ENCODE measurements at places on chromosomes 3 and 15.

- DNase-seq: no peak
Measured at GRCh38 chr15:40721701-40722100, 26.7 kb downstream of the RAD51 start.

DNA sequence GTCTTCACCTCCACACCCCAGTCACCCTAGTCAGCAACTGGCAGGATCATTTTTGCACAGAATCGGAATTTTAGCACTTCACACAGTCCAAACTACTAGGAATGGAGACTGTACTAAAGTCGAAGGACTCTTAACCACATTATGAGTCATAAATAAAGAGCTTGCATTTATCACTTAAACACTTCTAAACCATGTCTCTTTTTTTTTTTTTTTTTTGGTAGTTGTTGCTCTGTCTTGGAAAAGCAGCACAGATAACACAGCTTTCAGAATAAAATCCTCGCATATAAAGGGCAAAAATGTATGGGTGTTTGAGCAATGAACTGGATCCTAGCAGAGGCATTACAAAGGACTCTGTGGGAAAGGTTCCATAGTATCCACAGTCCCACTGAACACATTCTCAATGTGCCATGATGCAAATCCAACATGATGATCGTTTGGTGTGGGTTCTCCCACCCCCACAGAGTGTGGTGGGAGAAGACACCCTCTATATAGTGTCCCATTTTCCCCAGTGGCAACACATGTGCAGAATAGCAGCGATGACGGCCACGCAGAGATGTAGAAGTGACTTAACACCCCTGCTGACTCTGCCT, 47.1 kb downstream of the FOXP1 start:
- DNase-seq: no peak

DNA sequence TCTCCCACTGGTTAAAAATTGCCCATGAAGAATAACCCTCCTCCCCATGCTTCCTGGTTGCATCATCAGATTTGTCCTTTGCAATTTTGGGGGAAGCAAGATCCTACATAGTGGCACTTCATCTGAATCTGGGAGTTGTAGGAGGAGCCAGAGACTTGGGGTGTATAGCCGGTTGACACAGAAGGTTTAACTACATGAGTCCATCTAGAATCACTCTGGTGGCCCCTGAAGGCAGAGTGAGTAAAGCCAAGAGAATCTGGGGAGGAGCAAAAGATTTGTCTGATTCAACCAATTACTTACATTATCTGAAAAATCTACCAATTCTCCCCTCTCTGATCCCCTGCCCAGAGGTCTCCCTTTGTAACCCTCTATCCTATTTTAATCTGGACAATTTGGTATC, 50.1 kb downstream of the SYN2 start:
- DNase-seq: no peak

- DNase-seq: no peak
Measured at GRCh38 chr3:147589016-147589415, 179.9 kb downstream of the ZIC1 start.

- DNase-seq: no peak
Measured at GRCh38 chr3:52848617-52849016, 13.8 kb upstream of the MUSTN1 start.

GRCh38 chr3:62832553-62832952, 42.7 kb downstream of the CADPS start:
- no peak for DNase-seq

DNA sequence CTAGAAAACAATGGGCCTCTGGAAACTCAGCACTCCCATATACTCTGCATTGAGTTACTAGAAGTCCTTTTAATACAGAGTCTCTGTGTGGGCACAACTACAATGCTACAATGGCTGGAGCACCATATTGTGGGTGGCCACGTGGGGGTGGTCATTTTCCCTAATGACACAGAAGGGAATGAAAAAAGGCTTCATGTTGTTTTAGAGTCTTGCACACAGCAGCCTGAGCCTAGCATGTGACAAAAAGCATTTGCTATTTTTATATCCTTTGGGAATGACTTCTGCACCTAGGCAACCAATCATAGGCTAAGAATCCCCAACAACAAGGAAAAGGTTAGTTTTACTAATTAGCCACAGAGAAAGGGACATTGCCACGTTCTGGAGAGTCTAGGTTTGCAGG, 120.6 kb downstream of the PPM1L start:
- DNase-seq: peak; percentile 59

- no peak for DNase-seq
Measured at GRCh38 chr3:197613199-197613598, 57.4 kb upstream of the BDH1 start.

DNA sequence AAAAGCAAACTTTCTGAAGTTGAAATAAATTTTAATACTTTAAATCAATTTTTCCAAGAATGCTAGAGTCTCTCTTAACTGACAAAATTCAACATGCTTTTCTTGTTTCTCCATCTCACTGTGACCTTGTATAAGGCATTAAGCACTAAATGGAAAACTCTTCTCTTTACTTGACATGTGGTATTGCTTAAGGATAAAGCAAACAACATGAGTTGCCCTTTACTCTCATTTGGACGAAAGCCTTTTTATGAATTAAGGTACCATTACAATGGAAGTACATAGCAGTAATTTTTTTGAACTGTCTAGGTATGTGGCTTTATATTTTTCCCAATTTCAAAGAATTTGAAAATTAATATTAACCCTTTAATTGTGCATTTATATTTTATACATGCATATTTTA, 1.4 kb downstream of the STRIT1 start:
- DNase-seq: no peak

DNA sequence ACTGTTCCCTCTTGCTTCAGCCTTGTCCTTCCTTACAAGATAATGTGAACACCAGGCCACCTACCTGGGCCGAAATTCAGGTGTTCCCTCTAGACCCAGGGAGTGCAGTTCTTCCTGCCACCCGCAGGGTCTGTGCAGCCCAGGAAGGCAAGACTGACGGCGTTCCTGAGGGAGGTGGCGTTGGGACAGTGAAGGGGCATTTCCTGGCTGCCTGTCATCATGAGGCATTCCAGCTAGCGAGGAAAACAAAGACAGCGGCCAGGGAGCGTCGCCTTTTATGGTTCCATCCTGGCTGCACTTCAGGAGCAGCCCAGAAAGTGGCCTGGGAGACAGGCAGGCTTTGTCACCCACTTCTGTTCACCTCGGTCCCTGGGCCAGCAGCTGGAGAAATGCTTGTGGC, 84.8 kb upstream of the WNT5A start:
- DNase-seq: no peak

GRCh38 chr3:167251678-167252077, 128.4 kb downstream of the ZBBX start:
- no peak for DNase-seq

DNA sequence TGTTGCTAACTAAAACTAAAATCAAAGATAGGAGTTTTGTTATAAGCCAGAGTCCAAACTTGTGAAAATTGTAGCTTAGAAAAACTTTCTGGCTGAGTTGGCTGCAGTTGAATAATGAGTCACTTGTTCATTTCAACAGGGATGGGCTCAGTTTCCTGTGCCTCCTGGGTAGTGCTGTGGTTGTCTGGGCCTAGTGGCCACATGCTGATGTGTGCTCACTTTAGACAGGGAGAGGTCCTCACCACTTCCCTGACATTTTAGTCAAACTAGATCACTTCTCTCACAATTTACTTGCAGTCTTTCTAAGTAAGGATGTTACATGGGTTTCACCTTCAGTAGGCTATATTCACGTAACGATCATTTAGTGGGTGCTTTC, 6.3 kb upstream of the UBE2Q2 start:
- no peak for DNase-seq

- DNase-seq: no peak
Measured at GRCh38 chr3:126535636-126536035, 11.7 kb downstream of the CHST13 start.

- DNase-seq: peak; percentile 49
Measured at GRCh38 chr15:90716317-90716975, 700 bp upstream of the BLM start.

- DNase-seq: no peak
Measured at GRCh38 chr15:101176625-101177024, 75.2 kb downstream of the CHSY1 start.

GRCh38 chr15:73797366-73798158, 44.4 kb upstream of the INSYN1 start:
- DNase-seq: no peak

DNA sequence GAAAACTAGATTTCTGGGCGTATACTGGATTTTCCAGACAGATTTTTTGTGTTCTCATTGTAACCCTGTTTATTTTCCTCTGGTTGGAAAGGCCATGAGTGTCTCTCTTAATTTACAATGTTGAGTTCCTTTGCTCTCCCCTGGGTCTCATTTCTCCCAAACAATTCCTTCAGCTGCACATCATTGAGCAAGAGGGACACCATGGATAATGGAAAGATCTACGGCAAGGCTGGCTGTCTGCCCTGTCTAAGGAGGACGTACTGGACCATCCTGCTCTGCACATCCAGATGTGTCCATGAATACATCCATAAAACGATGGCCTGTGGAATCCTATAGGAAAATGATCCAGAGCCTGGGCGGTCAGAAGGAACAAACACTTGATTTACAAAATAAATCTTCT, 258.1 kb upstream of the MCTP2 start:
- no peak for DNase-seq

DNA sequence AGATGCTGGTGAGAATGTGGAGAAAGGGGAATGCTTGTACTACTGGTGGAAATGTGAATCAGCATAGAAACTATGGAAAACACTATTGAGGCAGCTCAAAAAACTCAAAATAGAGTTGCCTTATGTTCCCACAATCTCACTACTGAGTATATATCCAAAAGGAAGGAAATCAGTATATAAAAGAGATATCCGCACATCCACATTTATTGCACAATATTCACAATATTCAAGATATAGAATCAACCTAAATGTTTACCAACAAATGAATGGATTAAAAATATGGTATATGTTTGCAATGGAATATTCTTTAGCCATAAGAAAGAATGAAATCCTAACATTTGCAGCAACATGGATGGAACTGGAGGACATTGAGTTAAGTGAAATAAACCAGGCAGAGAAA, 686.8 kb downstream of the OTOL1 start:
- DNase-seq: no peak

DNA sequence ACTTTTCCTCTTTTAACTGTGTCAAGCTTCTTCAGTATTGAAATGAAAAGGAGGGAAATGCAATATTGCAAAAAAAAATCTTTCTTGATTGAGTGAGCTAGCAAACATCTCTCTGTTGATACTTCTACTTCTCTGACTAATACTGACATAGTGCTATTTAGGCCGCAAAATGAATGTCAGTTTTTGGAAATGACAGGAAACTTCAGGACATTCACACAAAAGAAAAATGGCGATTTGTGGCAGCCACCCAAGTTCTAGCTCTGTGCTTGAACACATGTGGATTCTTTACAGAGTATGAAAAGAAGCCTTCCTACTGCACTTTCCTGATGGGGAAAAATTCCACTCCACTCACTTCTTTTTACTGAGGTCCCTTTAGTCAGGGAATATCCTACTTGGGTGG, 486.8 kb upstream of the ALCAM start:
- DNase-seq: no peak

- no peak for DNase-seq
Measured at GRCh38 chr15:90097475-90097874, 4.8 kb downstream of the IDH2 start.

- no peak for DNase-seq
Measured at GRCh38 chr3:10310578-10310977, 10.3 kb downstream of the SEC13 start.

DNA sequence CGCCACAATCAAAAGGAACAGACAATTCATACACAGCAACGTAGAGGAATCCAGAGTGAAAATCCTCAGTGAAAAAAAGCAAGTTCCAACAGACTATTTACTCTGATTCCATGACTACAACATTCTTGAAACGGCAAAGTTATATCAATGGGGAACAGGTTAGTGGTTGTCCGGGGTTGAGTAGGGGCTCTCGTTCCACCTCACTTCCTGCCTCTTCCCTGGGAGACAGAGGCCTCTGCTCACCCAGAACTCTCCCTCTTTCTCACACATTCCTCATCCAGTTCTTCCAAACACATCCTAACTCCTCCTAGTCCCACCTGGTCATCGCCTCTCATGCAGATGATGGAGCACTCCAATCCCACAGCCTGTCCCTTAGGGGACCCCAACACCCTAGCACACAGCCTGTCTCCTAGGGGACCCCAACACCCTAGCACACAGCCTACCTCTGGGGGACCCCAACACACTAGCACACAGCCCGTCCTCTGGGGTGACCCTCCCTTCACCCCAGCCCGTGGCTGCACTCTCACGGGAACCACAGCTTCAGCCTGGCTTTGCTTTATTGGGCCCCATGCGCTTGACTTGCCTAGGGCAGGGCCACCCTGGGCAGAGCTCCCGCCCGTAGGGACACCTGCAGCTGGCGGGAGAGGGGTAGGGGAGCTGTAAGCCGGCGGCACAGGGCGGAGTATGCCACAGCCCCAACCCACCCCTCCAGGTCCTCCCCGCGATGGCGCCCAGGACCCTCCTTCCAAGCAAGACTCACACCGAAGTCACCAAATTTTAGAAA, 5.2 kb downstream of the OCA2 start:
- DNase-seq: peak; percentile 63

GRCh38 chr3:45773714-45774449, 22.5 kb downstream of the SLC6A20 start:
- DNase-seq: no peak

- DNase-seq: no peak
Measured at GRCh38 chr3:23873941-23874340, 42.8 kb downstream of the NKIRAS1 start.

DNA sequence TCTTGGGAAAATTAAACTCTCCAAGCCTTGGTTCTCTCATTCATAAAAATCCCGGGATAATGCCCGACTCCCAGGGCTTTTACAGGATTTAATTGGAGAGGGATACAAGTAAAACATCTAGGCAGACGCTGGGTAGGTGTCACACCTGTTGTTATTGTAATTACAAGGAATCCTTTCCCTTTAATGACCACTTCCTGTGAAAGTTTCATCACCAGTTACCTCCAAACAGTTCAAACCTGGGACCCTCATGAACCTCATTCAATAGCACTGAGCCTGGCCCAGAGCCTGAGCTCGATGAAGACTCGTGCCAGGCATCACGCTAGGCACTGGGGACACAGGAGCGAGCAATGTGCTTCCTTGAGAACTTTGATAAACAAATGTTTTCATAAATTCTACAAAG, 2.1 kb upstream of the RYK start:
- DNase-seq: peak; percentile 14

DNA sequence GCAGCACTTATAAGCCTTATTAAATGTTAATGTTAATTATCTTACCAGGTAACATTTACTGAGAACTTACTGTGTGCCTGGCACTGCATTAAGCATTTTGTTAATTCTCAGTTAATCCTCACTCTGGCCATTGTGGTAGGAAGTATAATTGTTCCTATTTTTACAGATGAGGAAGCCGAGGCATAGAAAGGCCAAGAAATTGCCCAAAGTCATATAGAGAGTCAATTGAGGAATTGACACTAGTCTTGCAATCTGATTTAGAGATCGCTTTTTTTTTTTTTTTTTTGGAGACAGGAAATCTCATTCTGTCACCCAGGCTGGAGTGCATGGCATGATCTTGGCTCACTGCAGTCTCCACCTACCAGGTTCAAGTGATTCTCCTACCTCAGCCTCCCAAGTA, 132.6 kb upstream of the PROK2 start:
- DNase-seq: no peak

GRCh38 chr3:181330257-181330656, 340.7 kb upstream of the DNAJC19 start:
- DNase-seq: no peak

GRCh38 chr3:88623709-88624108, 473.9 kb downstream of the C3orf38 start:
- no peak for DNase-seq

GRCh38 chr15:78909791-78910228, 35.0 kb downstream of the CTSH start:
- peak; percentile 5 for DNase-seq

All from NCI-H69 (cell line).